ENCODE measurements at places on chromosomes 3 and 15.

GRCh38 chr15:73994912-73995622, 551 bp downstream of the PML start:
- no peak for DNase-seq

GRCh38 chr15:91947683-91948608, 94.4 kb downstream of the SLCO3A1 start:
- no peak for DNase-seq

GRCh38 chr3:41652931-41653330, 309.0 kb downstream of the ULK4 start:
- no peak for DNase-seq

DNA sequence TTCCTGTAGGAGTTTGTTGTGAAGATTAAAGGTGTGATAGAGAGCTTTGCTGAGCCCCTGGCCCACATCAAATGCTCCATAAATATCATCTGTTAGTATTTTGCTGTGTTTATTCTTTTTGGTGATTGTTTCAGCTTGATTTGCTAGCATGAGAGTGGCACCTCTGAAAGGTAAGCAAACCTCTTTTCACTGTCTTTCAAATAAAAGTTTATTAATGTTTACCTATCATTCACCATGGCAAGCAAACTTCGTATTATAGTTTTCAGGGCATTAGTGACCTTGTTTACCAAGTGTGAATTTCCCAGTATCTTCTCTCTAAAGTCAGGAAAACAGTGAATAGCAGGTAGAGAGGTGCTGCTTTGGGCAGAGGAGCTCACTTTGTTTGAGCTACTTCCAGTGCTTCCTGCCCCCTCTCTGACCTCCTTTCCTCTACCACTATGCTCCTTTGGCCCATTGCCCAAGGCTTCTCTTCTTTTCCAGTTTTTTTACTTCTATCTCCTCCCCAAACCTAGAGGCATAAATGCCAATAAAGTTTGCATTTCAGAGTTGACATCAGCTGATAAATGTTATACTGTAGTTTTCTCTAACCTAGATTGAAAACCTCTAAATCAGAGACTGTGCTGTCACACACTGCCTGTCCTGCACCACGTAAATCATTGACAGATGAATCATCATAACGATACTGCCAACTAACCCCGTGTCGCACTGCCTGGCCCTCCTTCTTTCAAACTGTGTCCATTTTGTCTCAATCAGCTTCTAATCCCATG, 569.0 kb downstream of the TUSC7 start:
- DNase-seq: no peak

DNA sequence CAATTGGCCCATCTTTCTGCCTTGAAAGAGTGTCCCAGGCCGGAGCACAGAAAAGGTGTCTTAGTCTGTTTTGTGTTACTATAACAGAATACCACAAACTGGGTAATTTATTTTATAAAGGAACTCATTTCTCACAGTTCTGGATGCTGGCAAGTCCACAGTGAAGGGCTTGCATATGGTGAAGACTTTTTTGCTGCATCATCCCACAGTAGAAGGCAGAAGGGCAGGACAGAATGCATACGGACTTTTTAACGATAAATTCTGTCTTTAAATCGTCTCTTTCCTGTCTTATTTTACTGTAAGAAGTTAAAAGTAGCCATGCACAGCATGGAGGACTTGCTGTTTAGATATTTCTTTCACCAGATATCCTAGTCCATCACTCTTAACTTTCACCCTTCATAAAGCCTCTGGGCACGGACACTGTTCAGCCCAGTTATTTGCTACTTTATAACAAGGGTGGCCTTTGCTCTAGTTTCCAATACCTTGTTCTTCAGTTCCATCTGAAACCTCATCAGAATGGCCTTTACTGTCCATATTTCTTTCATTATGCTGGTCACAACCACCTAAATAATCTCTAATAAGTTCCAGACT, 10.3 kb upstream of the EIF1B start:
- DNase-seq: no peak

GRCh38 chr15:31774045-31774444, 256.3 kb upstream of the CHRNA7 start:
- DNase-seq: no peak

DNA sequence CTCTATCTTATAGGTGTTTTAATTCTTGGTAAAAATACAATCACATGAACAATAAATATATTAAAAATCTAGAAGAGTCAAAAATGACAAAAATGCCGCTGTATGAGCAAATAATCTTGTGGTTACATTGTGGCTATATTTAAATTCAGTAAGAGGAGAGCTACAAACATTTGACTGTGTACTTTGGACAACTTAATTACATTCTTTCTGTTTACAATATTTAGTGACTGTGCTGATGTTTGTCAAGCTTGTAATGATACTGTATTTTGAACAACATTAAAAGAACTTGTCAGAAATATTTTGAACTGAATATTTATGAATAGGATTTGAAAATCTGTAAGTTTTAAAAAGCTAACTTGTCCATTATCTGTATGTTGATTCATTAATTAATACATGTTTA, 598.3 kb downstream of the SI start:
- peak; percentile 44 for DNase-seq

- DNase-seq: no peak
Observed at GRCh38 chr3:123687286-123687685, 102.4 kb upstream of the HACD2 start.

DNA sequence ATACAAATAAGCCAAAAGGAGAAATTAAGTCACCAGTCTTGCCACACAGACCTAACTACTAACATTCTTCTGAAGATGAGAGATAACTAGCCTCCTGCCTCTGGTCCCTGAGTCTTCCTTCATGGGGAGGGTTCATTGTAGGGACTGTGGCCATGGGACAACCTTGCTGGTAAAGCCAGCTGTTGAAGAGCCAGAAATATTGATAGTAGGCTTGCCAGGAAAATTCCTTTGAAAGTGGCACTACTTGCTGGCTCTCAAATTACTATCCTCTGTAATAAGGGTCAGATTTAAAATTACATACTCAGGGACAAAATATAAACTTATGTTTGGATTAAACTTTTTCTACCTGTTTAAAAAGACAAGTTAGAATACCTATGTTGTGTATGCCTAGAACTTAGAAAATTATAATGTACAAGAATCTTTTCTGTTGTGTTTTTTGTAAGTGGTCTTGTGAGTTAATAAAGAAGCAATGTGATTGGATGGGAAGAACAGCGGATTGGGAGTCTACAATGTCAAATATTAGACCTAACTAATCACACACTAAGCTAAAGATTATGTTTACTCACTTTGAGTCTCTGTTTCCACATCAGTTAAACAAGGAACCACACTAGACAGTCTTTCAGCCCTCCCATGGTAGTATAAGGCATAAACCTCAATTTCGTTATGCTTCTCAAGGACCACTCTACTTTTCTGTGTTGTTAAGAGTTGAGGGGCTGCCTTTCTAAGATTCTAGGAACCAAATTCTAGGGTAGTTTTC, 60.0 kb upstream of the TRIM71 start:
- no peak for DNase-seq

DNA sequence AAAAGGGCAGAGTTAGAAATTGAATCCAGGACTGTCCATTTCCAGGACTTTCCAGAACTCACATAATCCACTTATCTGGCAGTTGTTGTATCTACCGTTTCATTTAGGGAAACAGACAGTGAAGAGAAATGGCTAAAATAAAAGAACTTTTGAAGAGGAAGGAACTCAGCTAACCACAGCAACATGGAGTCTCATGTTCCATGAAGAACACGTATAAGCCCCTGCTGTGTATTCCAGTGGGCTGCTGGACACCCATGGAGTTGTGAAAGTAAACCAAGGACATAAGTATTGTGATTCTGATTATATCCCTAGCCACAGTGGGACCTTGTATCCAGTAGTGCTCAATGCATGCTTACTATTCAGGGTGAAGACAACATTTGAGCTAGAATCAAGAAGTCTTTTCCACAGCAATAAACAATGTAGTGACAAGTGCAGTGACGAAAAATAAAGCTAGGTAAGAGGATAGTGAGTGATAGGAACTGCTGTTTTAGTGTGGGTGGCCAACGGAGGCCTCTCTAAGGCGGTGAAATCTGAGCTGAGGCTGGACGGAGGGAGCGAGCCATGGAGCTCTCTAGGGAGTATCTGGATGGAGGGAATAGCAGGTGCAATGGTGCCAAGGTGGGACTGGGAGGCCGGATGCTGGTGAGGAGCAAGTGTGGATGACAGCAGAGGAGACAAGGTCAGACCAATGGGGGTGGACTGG, 26.8 kb upstream of the TRH start:
- DNase-seq: no peak

- DNase-seq: no peak
Observed at GRCh38 chr15:44763187-44763586, 26.9 kb downstream of the TRIM69 start.

GRCh38 chr3:112791736-112792135, 54.9 kb downstream of the CD200R1L start:
- DNase-seq: no peak

- no peak for DNase-seq
Observed at GRCh38 chr3:19213603-19214220, 65.4 kb downstream of the KCNH8 start.

DNA sequence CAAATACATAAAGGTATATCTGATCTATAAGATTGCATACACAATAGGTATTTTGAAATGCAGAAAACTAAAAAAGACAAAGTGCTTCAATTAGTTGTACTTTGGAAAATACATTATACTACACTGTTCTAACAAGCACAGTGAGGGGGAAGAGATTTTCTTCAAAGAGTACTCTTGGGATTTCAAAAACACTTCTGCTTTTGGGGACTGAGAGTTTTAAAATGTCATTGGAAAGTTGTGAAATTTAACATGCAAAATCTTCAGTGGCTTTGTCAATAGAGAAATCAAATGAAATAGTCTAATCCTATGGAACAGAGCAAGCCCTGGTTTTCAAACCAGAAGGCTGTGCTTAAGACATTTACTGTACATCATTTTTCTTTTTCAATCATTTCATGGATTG, 322.2 kb upstream of the SEMA6D start:
- no peak for DNase-seq

DNA sequence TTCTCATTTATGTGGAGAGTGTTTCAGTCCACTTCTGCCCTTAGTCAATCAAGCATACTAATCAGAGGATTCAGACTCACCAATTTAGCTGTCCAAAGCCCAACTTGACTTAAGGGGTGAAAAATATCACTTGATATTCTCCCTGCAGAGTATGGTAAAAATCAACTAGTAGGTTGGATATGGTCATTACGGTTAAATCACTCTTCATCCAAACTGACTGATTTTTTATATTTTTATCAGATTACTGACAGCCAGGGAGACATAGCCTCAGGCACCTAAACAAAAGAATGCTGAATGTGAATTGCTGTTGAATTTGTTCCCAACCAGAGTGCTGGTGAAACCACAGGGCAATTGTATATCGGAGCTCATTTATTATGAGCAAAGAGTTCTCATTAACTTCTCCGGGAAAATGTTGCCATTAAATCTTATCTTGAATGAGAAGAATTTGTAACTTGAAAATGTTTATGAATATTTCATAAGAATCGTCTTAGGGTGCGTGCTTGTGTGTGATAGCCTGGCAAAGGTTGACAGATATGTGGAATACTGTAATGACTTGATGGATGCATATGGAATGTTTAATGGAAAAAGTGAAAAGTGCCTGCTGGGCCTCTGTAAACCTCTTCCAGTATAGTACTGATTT, 411.2 kb downstream of the NAALADL2 start:
- DNase-seq: no peak

DNA sequence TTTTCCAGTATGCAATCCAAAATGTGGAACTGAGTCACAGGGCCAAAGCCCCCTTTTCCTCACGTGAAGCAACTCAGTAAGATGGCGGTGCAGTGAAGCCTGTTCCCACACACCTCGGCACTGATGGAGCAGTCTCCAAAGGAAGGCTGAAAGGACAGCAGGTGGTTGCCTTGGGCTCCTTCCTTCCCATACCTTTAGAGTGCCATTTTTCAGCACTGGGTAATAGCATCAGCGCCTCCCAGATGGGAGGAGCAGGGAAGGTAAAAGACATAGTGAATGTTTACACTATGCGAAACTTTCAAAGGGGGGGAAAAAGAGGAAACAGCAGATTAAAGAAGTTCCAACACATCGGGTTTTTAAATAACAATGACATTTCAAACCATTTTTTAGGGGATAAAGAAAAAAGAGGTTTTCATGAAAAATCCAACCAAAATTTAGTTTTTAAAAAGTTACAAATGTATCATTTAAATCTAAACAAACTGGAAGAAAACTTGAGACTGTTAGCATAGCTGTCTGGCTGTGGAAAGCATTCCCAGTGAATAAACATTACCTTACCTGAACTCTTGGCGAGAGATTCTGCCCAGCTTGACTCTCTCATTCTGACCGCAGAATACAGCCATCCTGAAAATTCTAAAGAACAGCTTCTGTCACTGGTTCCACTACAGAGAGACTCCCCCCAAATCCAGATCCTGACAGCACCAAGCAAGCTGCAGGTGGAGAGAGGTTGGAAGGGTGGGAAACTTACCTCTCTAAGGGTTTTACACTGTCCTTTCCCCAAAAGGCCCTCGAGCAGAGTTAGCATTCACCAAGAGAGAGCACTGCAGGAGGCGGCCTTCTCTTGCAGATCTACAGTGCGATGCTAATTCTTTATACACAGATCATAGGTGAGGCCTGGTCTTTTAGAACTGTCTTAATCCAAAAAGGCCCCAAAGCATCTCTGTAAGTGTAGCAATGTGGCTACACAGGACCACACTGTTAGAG, 32.6 kb downstream of the ABCC5 start:
- DNase-seq: no peak

GRCh38 chr3:53530205-53530604, 35.8 kb downstream of the CACNA1D start:
- no peak for DNase-seq

DNA sequence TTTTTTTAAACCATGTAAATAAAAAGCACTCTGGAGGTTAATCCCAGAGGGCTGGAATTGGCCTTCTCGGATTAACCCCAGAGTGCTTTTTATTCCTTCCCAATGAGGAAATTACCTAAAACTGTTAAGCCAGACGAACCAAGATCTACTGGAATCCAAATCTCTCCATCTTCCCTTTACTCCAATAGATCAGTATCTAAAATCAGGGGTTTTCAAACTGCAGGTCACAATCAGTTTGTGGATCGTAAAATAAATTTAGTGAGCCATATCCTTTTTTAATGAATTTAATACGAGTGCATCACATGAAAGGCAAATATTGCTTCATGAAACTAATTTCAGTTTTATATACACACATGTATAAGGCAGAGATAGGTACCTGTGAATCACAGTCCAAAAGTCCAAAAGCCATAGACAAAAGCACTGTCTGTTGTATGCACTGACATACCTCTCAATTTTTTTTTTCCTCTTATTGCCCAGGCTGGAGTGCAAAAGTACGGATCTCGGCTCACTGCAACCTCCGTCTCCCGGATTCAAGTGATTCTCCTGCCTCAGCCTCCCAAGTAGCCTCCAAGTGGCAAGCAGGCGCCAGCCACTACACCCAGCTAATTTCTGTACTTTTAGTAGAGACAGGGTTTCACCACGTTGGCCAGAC, 61.3 kb downstream of the TBL1XR1 start:
- no peak for DNase-seq

Measured in NCI-H748 treated with DMSO at 0.1 percent for 48 hours (cell line).